Activated naive CD4-positive, alpha-beta T cell treated with anti-CD3 and anti-CD28 coated beads, Interleukin-2, amount 10 ng/mL, durations not matched to agents 7 days and 5 days (primary cell): ENCODE measurements at places on chromosomes 4 and X.
A peak's percentile ranks its signal among the peaks of the same experiment; 100 is the strongest.

DNA sequence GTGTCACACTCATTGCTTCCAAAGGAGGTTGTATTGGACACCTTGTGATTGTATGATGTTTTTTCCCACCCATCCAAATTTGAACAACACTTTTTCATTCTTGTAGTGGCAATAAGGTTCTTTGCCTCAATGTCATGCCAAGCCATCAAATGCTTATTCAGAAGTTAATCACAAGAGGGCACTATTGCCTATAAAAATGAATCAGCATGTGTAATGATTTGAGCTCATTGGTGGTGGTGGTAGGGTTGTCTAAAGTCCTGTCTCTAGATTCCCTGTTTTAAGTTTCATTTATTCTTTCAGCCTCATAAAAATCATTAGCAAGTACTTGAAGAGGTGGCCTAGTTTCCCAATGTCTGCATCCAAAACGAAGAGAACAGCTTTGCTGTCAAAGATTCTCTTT, 37.0 kb downstream of the IRS4 start:
- no peak overlapping the region for H3K4me3 ChIP-seq
- no peak overlapping the region for H3K27ac ChIP-seq
- H3K36me3 ChIP-seq = no peaks in the 10 kb centered on the region
- H3K4me1 ChIP-seq = no peaks in the 10 kb centered on the region
- no peaks in the 10 kb centered on the region for H3K27me3 ChIP-seq

GRCh38 chrX:82320569-82320968, 1118.7 kb downstream of the SH3BGRL start:
- H3K4me1 ChIP-seq = no peaks in the 10 kb centered on the region
- no peak overlapping the region for H3K27ac ChIP-seq
- no peaks in the 10 kb centered on the region for H3K27me3 ChIP-seq
- no peak overlapping the region for H3K4me3 ChIP-seq
- no peak for DNase-seq

DNA sequence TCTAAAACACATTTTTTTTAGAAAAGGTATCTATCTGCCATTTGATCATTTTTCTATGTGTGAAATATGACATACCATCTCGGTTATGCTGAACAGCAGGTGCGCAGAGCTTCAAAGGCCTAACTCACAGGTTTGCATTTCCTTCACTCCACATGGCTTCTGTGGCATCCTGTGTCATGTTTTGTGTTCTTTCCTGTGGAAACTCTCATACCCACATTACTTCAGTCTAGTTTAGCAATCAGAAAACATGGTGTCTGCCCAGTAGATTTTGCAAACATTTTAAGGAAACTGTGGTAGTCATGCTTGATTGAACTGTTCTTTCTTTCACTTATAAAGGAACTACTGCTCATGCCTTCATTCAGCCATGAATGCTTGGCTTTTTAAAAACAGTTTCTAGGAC, 11.3 kb upstream of the ARAP2 start:
- peaks cover 3% of the 10 kb centered on the region for H3K36me3 ChIP-seq
- peak overlapping the region; percentile 59 for H3K4me3 ChIP-seq
- no peaks in the 10 kb centered on the region for H3K27me3 ChIP-seq
- peak; percentile 82 for DNase-seq
- H3K27ac ChIP-seq = peak overlapping the region; percentile 97

DNA sequence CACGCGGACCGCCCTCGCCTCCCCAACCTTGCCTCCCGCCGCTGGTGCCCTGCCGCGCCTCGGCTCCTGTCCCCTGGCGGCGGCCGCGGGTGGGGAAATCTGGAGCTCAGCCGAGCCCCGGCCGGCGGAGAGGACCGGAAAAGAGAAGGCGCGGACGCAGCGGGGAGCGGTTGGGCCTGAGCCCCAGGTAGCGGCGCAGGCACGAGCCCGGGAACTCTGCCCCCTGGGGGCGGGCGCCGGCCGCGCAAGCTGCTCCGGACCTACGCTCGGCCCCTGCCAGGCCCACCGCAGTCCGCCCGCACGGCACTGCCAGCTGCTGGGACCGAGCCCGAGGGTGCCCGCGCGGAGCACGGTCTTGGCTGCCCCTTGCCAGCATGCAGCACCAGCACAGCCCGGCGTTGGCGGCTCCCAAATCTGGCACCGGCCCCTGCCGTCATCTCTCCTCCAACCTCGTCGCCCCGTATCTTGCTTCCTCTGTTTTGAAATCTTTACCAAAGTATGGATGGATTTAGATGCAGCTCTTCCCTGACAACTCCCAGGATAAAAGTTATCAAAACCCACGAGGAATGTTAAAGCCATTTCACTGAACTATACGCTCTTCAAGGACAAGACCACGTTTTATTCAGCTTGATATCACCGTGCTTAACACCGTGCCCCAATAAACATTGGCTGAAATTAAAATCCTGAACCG, at the start of gene PRSS12:
TSS of gene PRSS12 (minus strand) at position 161 of the 691 bp plus-strand sequence. CDS start 283 bp downstream, outside the sequence.
- H3K36me3 ChIP-seq = no peaks in the 10 kb centered on the region
- peak within 1 kb of the TSS; percentile 61 for H3K4me3 ChIP-seq
- H3K27me3 ChIP-seq = peaks cover 74% of the 10 kb centered on the region
- H3K27ac ChIP-seq = no peak within 1 kb of the TSS
- peak; percentile 71 for DNase-seq

DNA sequence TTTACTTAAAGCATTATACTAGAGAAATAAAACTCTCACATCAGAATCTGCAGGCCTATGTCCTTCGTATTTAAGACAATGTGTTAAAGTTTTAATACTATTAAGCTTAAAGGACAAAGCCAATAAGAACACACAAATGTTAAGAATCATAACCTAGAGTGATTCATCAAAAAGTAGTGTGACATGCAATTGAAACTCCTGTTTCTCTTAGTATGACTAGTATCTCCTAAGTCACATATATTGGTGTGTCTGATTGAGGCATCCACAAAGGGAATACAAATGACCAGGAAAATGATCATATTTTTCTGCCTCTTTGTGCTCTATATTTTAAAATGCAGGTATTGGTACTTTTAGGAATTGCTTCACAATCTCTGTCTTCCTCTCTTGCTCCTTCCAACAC, 23.8 kb downstream of the GPRASP3 start:
- no peak for DNase-seq
- H3K36me3 ChIP-seq = no peaks in the 10 kb centered on the region
- peaks cover 6% of the 10 kb centered on the region for H3K27me3 ChIP-seq

DNA sequence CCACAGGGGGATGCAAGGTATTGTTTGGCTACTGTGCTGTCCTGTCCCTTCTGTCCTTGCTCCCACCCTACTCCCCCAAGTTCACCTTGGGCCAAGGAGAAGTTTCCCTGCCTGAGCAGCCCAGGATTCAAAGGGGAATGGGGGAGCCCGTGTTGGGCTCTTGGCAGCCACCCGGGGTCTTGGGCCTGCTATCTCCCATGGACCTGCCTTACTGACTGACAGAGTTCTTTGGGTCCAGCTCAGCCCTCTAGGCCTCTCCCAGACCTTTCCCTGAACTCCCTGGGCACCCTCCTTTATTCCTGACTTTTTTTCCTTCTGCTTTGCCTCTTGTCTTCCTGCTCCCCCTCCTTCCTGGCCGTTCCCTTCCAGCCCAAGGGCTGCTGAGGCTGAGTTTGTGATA, 67.4 kb downstream of the STARD8 start:
- H3K27ac ChIP-seq = no peak overlapping the region
- H3K36me3 ChIP-seq = no peaks in the 10 kb centered on the region
- H3K4me1 ChIP-seq = no peaks in the 10 kb centered on the region
- DNase-seq = no peak
- no peaks in the 10 kb centered on the region for H3K27me3 ChIP-seq

GRCh38 chrX:53440101-53440500, 5.9 kb upstream of the HSD17B10 start:
- no peaks in the 10 kb centered on the region for H3K36me3 ChIP-seq
- no peak overlapping the region for H3K4me3 ChIP-seq
- H3K27me3 ChIP-seq = peaks cover 5% of the 10 kb centered on the region
- H3K27ac ChIP-seq = no peak overlapping the region
- H3K4me1 ChIP-seq = peaks cover 37% of the 10 kb centered on the region
- no peak for DNase-seq

DNA sequence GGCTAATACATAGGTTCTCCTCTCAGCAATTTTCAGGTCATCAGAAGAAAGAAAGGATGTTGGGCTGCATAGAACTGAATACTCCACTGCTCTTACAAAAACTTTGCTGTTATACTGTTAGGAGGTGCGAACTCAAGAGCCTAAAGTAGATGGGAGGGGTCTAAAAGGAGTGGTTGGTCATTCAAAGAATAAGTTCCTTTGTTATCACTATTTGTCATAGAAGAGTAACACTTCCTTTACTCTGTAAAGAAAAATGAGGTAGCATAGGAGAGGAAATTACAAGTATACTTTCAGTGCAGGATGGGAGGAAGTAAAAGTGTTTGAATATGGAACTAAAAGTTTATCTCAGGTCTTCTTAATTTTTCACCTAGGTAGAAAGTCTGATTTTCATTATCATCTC, 61.5 kb downstream of the CCNI start:
- peak overlapping the region; percentile 35 for H3K27ac ChIP-seq
- no peak overlapping the region for H3K4me3 ChIP-seq
- H3K36me3 ChIP-seq = peaks cover 31% of the 10 kb centered on the region
- peaks cover 46% of the 10 kb centered on the region for H3K4me1 ChIP-seq
- no peak for DNase-seq

DNA sequence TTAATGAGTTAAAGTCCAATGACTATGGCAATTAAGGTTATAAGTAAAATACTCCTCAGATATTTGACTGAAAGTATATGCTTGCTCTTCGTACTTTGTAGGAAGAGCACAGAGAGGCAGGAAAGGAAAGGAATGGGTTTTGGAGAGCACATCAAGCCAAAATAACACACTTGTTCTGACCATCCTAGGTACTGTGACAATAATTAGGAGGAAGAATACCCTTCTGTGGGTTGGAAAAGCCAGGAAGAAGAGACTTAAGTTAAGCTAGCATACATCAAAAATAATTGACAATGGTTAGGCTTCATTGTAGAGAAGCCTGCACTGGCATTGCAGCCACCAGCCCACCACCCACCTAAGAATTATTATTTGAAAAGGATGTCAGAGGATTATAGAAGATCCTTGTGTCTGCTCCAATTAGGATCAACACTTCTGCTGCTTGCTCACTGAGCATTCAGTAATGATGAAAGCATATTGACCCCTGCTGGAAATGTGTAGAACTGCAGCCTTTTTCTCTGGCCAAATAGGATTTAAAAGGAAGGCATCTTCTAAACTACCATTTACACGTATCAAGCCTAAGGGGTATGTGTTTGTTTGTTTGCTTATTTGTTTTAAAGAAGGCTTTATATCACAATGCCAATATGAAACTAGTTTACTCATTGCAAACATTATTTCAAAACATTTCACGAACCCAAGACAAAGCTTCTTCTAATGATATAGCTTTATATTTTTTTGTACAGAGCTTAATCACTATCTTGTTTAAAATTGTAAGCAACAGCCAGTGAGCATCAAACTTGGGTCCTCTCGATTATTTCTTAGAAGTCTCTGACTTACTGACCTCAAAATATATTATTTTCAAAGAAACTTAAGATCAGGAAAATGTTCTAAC, 286.2 kb upstream of the TET2 start:
- DNase-seq = peak; percentile 62
- peaks cover 5% of the 10 kb centered on the region for H3K27me3 ChIP-seq
- H3K4me1 ChIP-seq = no peaks in the 10 kb centered on the region
- no peak overlapping the region for H3K4me3 ChIP-seq
- H3K27ac ChIP-seq = no peak overlapping the region

DNA sequence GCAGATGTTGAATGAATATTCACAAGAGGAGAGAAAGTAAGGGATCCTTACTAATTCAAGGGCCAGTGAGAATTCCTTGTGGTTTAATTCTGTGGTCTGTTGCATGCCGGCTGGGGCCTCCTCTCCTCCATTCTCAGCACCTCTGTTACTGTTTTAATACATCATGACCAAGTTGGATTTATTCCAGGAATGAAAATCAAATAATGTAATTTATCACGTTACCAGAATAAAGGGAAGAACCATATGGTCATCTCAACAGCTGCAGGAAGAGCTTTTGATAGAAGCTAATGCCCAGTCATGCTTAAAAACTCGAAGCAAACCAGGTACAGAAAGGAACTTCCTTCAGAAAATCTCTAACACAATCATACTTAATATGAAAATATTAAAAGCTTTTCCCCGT, 54.1 kb downstream of the GRK4 start:
- no peak overlapping the region for H3K27ac ChIP-seq
- no peaks in the 10 kb centered on the region for H3K36me3 ChIP-seq
- no peak overlapping the region for H3K4me3 ChIP-seq
- H3K27me3 ChIP-seq = peaks cover 36% of the 10 kb centered on the region
- DNase-seq = no peak
